ENCODE measurements at places on chromosomes 4 and X.

DNA sequence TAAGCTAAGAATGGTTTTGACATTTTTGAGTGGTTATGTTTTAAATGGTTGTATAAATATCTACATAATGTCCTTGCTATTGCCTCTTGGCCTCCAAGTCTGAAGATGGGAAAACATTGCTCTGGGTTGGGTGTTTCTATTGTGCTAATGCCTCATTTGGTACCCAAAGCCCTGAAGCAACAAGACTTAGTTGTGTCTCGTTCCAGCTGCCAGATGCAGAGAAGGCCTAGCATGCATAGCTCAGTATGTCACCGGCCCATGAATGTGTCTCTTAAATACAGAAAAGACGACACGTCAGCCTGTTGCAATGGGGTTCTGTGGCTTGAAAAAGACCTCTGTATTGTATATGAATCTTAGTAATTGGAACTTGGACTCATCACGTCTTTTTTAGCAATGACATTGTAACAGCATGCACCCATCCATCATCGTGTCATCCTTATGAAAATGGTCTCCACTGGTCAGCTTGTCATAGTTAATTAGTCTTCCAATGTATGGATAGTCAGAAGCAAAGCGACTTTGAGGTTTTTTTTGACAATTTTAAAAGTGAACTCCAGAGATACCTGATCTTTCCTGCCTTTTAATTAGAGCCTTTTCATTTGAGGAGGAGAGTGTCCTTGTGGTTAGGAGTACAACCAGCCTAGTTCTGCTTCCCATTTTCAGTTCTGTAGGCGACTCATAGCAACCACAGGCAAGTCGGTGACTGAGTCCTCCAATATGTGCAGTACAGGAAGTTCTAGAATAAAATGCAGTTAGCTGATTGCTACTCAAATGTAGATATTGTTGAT is 126.4 kb upstream of the GATB start:
- no peak for DNase-seq

DNA sequence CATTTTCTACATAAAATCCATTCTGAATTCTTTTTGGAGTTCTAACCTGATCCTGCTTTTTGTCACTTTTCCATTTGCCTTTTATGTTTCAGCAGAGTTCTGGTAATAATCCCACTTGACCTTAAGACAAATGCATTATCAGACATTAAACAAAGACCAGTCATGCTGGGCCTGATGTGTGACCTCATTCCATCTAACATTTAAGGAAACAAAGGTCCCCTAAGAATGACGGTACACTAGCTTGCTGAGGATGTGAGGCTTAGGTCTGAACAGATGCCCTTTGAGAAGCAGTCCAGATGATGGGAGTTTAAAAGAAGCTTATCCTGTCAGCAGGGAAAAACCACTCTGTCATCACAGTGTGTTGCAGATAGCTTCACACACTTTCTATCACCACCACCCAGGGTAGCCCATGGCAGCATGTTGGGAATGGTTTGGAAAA is 38.1 kb upstream of the PDE5A start:
- no peak for DNase-seq

- DNase-seq, result peak; percentile 16
Measured at GRCh38 chr4:87251106-87251505, 30.7 kb upstream of the KLHL8 start.

- DNase-seq, result no peak
Measured at GRCh38 chr4:99861120-99861905, 32.9 kb downstream of the LAMTOR3 start.

DNA sequence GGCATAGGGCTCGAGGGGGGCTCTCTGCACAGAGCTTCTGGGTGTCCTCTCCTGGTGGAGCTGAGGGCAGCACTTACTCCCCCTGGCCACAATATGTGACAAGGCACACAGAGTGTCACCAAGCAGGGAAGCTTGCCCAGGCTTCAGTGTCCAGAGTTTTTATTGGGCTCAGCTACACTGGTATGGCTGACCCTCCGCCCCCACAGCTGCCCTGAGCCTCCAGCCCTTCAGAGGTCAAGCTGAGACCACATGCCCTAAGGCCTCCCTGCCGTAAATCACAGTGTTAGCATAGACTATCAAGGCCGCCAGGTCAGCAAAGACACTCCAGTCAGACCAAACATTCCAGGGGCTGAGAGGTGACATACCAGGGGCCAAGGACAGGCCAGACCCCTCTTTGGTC is 59.0 kb downstream of the EVC start:
- DNase-seq, result no peak

DNA sequence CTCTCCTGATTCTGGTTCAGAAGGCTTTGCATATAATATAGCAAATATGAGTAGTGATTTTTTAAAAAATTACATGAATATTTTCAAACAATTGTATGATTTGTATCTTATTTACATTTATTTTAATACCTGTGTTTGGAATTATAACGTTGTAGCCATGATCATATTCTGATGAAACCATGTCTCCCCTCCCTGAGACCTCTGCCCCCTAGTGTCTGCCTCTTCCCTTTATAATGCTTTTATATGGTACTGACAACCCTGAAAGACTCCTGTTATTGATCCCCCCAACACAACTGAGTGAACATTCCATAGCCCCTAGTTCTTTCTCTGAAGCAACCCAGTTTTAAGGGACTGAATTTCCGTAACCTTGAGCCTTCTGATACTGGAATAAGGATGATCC is 187.4 kb downstream of the SOX3 start:
- DNase-seq, result no peak

DNA sequence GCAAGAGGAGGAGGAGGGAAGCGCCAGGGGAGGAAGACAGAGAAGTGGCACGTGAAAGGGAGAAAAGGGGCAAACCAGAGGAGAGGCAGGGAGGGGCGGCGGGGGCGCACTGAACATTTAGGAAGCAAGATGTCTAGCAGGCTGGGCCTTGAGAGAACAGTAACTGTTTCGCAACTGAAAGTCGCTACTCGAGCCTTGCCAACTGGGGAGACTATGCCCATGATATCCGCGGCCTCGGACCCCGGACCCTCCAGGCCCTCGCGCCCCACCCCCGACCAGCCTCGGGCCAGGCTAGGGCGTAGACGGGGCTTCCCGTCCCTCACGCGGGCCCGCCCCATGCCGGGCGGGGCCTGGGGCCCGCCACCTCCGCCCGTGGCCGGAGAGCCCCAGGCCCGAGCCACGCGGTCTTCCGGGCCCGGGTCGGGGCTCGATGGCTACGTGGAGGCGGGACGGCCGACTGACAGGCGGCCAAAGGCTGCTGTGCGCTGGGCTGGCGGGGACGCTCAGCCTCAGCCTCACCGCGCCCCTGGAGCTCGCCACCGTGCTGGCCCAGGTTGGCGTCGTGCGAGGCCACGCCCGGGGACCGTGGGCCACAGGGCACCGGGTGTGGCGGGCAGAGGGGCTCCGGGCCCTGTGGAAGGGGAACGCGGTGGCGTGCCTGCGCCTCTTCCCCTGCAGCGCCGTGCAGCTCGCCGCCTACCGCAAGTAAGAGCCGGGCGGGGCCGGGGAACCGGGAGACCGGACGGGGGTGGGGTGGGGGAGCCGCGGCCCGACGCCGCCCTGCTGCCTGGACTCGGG is at the start of gene SLC25A43:
SLC25A43 (plus strand) TSS at position 363 of the 798 bp plus-strand sequence; CDS start at position 431, 68 bp downstream.
- peak; percentile 7 for DNase-seq

GRCh38 chr4:126451237-126451873 is 1136.6 kb downstream of the FAT4 start:
- no peak for DNase-seq

Measured in caudate nucleus (tissue), 63 donors.